ENCODE measurements at places on chromosomes 7 and 10.

GRCh38 chr7:78703391-78703790 is 750.1 kb downstream of the MAGI2 start:
- DNase-seq = no peak

DNA sequence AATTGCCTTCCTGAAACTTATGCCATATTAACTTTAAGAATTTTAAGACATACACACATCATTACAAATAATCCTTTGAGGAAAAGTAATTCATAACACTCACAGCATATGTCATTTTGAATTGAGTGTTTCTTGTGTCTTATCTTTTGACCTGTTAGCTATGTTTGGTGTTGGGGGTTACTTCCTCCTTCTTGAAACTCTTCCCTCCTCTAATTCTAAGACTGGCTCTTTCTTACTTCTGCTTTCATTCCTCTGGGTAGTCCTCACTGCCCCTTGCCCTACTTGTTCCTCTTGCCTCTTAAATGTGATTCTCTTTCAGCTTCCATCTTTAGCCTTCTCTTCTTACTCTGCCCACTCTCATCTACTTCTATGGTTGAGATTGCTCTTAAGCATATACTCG is 28.3 kb upstream of the PIP4K2A start:
- no peak for DNase-seq

DNA sequence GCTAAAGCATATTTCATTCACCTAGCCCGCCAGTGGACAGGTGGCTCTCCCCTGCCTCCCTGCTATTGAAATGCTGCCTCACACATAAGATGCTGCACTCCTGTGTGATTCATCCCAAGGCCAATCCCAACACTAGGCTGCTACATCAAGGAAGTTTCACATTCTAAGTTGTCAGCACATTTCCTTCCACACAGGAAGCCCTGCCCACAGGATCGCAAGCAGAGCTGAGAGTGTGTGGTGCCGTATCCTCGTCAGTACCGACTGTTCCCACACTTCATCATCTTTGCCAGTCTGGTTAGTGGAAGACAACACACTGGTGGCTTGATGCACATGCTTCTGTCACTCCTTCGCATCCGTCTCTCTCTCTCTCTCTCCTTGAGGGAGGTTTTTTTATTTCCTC is 194.3 kb upstream of the PPP2R2D start:
- DNase-seq = no peak

GRCh38 chr10:103117247-103117646 is 75.8 kb downstream of the NT5C2 start:
- no peak for DNase-seq

DNA sequence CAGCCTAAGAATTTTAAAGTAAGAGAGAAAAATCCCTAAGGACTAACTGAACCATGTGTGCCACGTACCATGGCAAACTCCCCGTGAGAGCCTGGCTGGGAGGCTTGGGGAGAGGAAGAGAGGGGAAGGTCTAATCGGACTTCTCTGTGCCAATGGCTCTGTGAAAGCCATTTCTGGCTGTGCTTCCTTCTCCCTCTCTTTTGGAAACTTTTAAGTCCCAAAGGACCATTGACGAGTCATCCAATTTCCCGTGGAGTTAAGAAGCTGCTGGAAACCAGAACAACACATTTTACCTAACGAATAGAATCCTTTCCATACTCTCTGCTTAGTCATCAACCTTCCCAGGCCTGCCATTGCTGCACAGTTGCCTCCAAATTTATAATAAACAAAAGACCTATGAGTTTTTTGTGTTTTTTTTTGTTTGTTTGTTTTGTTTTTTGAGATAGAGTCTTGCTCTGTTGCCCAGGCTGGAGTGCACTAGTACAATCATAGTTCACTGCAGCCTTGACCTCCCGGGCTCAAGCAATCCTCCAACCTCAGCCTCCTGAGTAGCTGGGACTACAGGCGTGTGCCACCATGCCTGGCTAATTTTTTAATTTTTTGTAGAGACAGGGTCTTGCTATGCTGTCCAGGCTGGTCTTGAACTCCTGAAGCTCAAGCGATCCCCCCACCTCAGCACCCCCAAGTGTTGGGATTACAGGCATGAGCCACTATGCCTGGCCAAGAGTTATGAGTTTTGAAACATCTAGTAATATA is 13.2 kb downstream of the LAMB1 start:
- no peak for DNase-seq

- DNase-seq = no peak
These were observed 49.3 kb upstream of the AGBL3 start for GRCh38 chr7:134936893-134937510.

DNA sequence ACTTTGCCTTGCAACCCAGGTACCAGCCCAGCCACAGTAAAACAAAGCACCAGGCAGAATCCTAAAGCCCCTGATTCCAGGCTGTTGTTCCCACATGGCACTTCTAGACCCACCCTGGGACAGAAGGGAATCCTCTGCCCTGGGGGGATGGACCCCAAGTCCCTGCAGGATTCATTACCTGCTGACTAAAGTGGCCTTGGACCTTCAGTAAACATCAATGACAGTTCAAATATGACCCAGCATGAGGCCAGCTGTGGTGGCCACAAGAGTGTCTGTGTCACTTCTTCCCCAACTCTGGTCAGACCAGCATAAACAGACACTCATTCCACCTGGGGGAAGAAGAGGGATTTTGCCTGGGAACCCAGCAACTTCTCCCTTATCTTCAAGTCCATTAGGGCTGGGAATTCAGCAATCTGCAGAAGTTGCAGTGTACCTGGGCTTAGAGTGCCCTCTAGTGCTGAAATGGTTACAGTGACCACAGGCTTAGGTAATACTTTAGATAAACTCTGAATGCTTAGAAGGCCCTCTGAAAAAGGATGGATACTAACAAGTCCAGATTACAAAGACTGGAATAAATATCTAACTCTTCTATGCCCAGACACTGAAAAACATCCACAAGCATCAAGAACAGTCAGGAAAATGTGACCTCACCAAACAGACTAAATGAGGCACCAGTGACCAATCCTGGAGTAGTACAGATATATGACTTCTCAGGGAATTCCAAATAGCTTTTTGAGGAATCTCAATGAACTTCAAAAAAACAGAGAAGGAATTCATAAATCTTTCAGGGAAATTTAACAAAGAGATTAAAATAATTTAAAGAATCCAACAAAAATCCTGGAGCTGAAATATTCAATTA is 108.5 kb upstream of the TMEM168 start:
- DNase-seq = peak; percentile 43

DNA sequence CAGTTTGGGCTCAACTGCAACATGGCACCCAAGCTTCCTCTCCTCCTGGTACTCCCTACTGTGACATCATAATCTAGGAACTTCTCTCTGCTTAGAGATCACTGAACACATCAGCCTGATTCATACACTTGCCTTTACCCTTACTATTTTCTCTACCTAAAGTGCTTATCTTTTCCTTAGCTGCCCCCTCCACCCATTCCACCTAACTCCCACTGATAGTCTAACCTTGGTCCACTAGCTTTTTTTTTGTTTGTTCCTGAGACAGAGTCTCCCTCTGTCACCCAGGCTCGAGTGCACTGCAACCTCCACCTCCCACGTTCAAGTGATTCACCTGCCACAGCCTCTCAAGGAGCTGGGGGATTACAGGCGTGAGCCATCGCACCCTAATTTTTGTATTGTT is 15.9 kb downstream of the CUL2 start:
- DNase-seq = no peak

- DNase-seq = no peak
These were observed 30.2 kb upstream of the NME8 start for GRCh38 chr7:37817996-37818720.

- DNase-seq = no peak
These were observed 2.0 kb downstream of the ZSCAN25 start for GRCh38 chr7:99618726-99619125.

DNA sequence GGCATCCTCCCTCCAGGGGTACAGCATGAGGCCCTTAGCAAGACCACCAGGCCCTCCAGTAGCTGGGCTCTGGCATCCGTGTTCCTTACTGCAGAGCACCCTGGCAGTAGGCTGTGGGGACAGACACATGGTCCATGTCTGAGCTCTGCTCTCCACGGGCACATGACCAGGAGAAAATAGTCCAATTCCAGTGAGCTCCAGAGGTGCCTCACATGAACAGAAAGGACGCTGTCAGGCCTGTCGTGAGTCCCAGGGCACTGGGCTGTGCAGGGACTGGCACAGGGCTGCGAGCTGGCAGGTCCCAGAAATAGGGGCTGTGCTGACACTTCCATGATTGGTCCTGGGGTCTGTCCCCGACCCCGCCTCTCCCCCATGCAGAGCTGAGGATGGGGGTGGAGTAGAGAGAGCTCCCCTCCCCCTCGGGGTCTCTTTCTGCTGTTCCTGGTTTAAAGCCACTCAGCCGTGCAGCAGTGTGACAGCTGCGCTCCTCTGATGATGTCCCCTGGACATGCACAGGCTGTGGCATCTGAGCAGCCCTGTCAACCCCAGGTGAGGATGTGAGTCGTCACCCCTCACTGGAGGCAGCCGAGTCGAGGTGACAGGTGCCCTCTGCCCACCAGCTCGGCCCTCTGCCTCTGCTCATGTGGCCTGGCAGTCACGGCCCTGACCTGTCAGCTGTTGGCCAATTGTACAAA is 25.2 kb upstream of the ZNF488 start:
- no peak for DNase-seq

GRCh38 chr10:92914478-92915325 is 66.4 kb downstream of the EXOC6 start:
- DNase-seq = peak; percentile 25

DNA sequence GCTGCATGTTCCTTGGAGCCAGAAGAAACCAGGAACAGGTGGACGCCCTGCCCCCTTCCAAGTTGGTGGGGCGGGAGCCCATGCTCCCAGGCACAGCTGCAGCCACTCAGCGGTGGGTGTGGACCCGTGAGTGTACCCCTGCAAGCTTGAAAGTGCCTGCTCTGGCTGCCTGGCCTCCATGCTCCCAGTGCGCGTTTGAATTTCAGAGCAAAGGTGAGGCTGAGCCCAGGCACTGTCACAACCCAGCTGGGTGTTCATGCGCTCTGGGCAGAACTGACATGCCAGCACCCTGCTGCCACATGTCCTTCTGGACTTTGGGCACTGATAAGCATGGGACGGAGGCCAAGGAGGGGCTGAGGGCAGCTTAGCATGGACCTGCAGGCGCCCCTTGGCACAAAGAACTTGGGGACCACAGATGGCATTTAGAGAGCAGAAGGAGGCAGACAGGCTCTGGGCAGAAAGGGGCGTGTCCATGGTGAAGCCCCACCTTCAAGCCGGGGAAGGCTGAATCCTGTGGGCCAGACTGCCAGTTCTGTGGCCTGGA is 402.0 kb upstream of the NRG3 start:
- DNase-seq = no peak

- no peak for DNase-seq
These were observed 248.2 kb downstream of the REEP3 start for GRCh38 chr10:63769367-63769766.

- DNase-seq = no peak
These were observed 619.0 kb upstream of the DPP6 start for GRCh38 chr7:153433223-153433622.

DNA sequence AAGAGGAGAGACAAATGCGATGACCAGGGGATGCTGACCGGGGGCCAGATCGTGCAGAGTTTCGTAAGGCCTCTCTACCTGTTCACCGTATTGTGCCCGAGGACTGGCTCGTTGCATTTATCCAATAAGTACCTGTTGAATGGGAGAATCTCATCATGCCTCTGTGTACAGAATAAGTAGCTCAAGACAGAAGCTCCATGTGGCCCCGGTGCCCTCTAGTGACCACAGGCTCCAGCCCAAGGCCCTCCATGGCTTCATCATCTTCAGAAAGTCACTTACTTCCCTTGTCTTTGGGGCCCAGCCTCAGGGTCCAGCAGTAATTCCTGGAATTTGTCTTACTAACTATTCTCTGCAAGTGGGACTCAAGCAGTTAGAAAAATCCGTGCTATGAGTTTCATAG is 151.0 kb downstream of the CHN2 start:
- DNase-seq = no peak

DNA sequence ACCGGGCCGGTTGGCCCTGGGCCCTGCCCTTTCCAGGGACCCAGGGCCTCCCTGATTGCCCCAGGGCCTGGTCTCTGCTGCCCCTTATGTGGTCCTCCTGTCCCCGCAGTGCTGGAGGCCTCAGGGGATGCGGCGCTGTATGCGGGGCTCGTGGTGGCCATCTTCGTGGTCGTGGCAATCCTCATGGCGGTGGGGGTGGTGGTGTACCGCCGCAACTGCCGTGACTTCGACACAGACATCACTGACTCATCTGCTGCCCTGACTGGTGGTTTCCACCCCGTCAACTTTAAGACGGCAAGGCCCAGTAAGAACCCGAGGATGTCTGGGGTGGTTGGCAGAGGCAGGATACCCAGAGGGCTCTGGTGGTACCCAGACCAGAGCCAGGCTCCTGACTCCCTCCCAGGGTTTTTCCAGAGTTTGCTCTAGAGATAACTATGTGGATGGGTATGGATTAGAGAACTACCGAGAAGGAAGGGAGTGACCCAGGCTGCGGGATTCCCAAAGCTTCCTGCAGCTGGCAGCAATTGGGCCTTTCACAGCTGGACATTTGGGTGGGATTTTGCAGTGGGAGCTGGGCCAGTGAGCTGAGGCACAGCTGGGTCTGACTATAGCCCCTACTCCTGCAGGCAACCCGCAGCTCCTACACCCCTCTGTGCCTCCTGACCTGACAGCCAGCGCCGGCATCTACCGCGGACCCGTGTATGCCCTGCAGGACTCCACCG is 28.1 kb upstream of the SLC29A3 start:
- DNase-seq = no peak

GRCh38 chr7:140082770-140083169 is 20.0 kb upstream of the PARP12 start:
- no peak for DNase-seq

DNA sequence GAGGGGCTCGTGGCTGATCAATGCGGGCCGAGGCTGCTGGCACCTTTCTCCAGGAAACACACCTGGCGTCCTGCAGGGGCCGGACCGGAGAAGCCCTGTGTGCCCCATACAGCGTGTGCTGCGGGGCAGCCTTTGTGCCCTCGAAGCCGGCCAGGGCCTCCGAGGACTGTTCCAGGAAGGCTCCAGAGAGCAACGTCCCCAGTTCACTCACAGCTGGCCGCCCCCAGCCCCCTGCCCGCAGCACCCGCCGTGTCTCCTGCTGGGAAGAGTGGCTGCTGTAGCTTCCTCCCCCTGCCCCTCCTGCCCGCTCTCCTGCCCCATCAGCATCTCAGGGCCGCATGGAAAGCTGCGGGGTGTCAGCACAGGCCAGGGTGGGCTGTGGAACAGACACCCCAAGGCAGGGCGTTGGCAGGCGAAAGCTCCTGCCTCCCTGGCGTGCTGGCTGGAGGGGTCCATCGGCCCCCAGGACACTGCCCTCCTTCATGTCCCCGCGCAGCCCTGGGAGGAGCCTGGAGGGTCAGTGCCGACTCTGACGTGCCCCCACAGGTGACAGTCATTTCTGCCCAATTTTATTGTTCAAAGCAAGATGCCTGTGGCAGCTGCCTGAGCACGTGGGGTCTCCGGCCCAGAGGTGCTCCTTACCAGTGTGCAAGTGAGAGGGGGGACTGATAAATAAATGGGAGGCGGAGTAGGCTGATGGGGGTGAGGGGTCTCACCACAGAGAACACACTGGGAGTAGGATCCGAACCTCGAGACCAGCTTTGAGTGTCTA is 95.8 kb upstream of the DIP2C start:
- DNase-seq = no peak

- DNase-seq = no peak
These were observed 937.1 kb downstream of the REEP3 start for GRCh38 chr10:64458306-64458705.
